ENCODE measurements at places on chromosomes 6 and 20. TPM values are rescaled to one million over a fixed set of nuclear protein-coding genes. Genes with fewer than 3 reads are reported as not detected.

DNA sequence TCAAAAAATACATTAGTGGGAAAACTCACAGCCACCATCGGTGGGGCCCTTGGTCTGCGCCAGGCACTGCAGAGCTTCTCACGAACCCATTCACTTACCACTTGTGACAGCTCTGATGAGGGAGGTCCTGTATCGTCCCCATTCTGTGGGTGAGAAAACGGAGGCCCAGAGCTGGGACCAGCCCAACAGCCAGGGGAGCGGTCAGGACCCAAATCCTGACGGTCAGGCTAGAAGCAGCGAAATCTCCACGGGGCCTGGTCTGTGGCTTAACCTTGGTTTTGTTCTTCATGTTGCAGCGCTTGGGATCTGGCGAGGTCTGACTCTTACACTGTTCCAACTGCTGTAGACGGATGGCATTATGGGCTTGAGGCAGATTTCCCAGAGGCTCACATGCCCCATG, 7.7 kb upstream of the VSX1 start:
- no peak for DNase-seq

GRCh38 chr6:105121981-105122380, 57.8 kb downstream of the POPDC3 start:
- DNase-seq, result no peak

The LY6G6D gene
- total RNA-seq, result not detected

The LGSN gene
- 0.11 TPM for total RNA-seq

GRCh38 chr6:42236030-42236429, 18.4 kb upstream of the MRPS10 start:
- no peak for DNase-seq

GRCh38 chr20:15675813-15676484, 897.3 kb downstream of the KIF16B start:
- no peak for DNase-seq

DNA sequence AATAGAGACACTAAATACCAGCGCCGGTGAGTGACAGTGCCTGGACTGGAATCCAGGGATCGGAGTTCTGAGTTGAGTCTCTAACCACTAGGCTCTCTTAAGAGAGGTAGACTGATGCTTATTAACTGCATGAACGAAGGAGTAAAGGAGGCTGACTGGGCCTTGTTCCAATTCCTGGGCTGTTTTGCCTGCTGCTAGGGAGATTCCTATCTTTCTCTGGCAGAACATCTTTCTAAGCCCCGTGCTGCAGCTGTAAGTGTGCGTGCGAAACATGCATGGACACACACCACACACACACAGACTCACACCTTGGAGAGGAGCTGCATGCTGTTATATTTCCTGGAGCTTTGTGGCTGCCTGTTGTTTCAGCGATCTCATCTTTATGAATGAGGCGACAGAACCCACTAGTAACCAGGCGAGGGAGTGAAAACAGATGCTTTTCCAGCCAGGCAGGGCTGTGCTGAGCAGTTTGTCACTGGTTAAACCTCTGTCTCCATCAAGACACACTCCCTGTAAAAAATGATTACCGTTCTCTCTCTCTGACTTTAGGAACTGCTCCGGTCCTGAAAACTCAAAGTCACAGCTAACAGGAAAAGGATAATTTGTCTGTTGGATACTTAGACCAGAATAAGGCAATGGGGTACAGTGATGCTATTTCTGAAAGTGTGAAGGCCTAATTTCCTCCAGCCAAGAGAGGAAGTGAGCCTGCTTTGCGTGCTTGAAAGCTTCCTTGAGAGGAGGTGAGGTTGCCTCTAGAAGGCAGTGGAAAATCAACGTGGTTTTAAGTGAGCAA, 157.4 kb upstream of the ZNF217 start:
- peak; percentile 58 for DNase-seq

The KIZ gene
- 9.6 TPM for total RNA-seq

The AHCY gene
- 141 TPM for total RNA-seq

Data from LHCN-M2 (cell line).